ENCODE measurements at places on chromosomes 1 and 21.

GRCh38 chr21:28899744-28900143 is 92.9 kb downstream of the LTN1 start:
- no peak for DNase-seq

DNA sequence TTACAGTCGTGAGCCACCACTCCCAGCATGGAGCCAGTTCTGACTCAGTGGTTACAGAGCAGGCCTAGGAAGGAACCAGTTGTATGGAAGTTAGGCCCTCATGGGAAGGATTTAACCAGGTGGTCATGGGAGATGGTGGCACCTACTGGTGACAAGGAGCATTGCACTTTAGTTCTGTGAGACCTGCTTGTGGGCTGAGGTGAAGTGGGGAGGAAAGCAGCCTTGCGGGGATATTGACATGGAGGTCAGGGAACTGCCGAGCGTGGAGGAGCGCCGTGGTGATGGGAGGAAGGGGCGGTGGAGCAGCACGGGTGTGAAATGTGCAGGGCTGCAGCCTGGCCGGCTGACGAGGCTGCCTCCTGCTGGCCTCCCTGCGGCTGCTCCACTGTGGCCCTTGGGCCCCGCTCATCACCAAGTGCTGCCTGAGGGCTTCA is 100.4 kb downstream of the GALNT2 start:
- no peak for DNase-seq

DNA sequence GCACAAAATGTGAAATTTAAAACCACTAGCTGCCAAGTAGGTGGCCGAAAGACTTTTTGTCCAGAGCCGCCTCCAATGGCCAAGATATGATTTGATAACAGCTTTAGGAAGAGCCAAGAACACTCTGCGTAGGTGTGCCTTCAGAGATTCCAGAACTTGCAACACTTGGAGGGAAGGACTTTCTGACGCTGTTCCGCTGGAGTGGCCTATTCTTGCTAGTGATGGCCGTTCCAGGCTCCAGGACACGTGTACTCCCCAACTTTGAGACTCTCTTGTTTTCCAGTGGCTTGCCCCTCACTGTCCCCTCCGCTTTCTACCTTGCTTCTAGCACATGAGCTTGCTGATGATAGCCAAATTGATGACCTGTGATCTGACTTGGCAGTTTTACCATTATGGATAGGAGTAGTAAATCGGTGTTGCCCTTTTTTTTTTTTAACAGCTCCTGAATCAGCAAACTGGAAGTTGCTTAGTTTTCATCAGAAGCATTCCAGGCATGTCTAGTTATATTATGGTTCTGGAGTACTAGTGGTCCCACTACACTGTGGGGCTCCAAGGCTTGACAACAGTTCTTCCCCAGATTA is 1.0 kb downstream of the PRDX6 start:
- DNase-seq, result peak; percentile 83

DNA sequence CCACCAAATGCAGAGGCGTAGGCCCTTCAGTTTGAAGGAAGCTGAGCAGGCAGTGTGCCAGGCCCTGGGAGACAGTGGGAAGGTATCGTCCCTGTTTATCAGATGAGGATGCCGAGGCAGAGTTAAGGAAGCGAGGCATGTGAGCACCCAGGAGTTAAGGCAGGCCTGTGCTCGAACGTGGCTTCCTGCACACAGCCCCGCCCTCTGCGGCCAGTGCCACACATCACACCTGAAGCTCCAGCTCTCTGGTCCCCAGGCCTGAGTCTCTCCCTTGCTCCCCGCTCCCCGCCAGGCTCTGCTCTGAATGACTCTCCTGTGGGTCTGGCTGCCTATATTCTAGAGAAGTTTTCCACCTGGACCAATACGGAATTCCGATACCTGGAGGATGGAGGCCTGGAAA is 32.1 kb downstream of the EPHX1 start:
- DNase-seq, result no peak

DNA sequence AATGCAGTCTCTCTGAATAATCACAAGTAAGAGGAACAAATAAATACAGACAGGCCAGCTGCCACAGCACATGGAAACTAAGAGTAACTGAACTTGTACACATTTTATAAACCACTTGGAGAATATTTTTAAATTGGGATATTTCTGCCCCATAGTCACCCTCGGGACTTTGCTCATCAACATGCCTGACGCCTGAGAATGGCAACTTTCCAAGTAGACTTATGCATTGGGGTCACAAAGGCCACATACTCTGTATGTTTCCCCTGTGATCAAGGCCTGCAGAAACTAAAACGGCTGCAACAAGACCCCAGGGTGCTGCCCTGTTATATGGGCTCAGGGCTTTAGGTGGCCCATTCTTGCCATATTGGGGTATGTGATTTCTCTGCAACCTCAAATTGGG is 38.3 kb upstream of the GJA5 start:
- DNase-seq, result no peak

DNA sequence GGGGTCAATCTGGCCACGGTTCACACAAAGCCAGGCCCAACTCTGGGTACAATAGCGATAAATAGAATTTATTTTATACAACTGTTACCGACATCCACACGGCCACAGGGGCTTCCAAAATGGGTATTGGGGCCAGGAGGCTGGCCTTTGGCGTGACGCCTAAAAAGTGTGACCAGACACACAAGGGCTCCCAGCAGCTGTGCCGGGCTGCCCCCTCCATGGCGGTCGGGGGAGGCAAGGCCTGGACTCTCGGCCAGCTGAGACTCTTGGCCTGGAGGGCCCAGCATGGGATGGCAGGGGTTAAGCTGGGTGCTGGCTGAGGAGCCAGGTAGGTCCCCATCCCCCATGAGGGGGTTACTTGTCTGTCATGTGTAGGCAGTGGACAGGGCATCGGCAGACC is 73.0 kb downstream of the RAP1GAP start:
- no peak for DNase-seq

DNA sequence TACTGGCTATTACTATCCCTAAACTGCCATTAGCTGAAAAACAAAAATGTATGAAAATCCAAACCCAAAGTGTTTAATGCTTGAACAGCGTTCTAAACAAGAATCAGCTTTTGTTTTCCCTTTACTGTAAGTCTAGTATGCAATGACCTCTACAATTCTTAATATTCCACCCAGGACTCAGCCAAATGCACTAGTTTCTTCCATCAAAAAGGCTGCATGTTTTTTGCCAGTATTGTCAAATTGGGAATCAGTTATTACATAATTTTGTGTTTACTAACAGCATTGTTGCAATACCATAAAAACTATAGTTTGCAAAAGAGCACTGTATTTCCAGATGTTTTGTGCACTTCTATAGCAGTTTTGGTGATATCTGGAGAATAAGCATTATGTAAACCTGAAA is 634.5 kb downstream of the LTN1 start:
- DNase-seq, result no peak

GRCh38 chr1:64163970-64164369 is 39.5 kb upstream of the UBE2U start:
- no peak for DNase-seq

- DNase-seq, result no peak
Measured at GRCh38 chr1:36125129-36125991, at the start of gene COL8A2. Gene COL8A2, minus strand, starts transcription at chr1:36125222. Its CDS starts 24,980 bp downstream, at chr1:36100242.

GRCh38 chr1:66371233-66372005 is 162.5 kb upstream of the SGIP1 start:
- no peak for DNase-seq

- no peak for DNase-seq
Measured at GRCh38 chr1:172421974-172422604, 1.6 kb downstream of the C1orf105 start.

DNA sequence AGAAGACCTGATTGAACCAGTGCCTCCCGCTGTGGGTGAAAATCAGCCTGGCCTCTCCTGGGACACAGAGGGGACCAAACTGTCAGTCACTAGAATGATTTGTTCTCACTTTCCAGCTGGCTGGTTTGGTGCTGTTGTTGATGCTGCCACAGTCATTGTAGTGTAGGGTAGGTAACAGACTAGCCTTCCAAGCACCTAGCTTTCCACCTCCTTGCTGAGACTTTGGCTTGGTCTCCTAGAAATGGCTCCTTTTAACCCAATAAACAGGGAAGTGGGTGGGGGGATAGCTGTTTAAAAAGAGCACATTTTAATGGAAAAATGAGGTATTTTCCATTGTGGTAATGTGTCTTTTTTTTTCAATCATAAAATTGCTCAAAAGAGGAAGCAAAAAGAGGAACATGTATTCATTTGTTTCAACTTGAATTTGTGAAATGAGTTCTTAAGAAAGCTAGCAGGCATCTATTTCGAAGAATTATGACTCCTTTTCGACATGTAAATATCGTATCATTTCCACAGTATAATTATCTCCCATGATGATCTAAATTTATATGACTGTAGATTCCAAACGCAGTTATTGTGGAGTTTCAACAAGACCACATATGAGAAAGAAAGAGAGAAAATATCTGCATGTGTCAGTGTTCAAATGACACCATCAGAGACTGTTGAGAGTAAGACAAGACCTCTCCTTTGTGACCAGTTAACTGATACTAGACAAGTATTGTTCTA is 190.1 kb downstream of the HLX start:
- no peak for DNase-seq

- no peak for DNase-seq
Measured at GRCh38 chr1:207019161-207019560, 13.4 kb downstream of the C1orf116 start.

GRCh38 chr1:51214615-51215131 is 21.4 kb upstream of the RNF11 start:
- DNase-seq, result no peak

Data from GOT3 (cell line).